Urothelium cell line (cell line): ENCODE measurements at places on chromosomes 12 and 14.

GRCh38 chr12:122126342-122126635, 47.7 kb downstream of the IL31 start:
- DNase-seq, result no peak

DNA sequence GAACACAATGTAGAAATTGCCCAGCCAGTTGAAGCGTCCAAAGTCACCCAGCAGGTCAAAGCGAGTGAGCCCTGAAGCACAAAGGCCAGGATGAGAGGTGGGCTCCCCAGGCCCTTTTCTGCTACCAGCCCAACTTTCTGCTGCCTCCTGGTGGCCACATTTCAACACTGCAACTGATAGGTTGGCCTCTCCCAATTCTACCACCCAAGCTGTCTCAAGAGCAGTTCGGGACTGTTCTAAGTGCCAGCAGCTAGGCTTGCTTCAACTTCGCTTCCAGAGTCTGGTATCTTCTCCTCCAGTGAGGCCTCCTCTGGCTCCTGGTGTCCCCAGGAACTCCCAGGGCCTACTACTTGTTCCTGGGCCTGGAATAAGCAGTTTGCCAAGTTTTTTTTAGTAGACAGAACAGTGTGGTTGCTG, 3.4 kb upstream of the DHH start:
- DNase-seq, result peak; percentile 65

- no peak for DNase-seq
Measured at GRCh38 chr12:28574746-28575592, 384.7 kb downstream of the CCDC91 start.

DNA sequence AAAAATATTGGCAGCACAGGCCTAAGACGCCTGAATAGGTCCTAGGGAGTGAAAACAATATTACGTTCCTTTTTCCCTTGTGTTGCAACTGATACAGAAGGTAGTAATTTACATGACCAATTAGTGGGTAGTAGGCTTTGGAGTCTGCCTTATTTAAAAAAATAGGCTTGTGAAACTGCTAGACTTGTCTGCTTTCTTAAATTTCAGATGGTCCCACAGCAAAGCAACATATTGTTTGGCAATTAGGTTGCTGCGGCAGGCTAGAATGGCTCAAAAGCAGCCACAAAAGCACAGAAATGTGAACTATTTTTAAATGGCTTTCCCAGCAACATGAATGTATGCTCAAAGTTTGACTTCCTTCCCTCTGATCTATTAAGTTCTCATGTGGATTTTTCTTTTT, 211.9 kb downstream of the TTC8 start:
- DNase-seq, result no peak

DNA sequence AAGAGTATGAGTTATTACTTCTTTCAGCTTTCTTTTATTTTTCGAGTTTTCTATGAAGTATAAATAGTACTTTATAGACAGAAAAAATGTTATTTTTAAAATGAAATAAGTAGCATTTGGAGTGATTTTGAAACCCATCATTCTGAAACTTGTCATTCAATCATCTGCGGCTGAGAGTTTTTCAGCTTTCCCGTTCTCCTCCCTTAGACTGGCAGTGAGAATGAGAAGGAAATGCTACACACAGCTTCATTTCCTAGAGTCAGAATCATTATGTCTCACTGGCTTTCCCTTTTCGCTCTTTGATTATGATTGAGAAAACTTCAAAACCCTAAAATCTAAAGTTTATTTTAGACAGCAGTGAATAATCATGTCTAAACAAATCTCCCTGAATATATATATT, 33.7 kb upstream of the GNPNAT1 start:
- no peak for DNase-seq

- no peak for DNase-seq
Measured at GRCh38 chr14:43135877-43136411, 1371.1 kb downstream of the FSCB start.

GRCh38 chr12:125424909-125425308, 359.7 kb downstream of the AACS start:
- DNase-seq, result no peak

DNA sequence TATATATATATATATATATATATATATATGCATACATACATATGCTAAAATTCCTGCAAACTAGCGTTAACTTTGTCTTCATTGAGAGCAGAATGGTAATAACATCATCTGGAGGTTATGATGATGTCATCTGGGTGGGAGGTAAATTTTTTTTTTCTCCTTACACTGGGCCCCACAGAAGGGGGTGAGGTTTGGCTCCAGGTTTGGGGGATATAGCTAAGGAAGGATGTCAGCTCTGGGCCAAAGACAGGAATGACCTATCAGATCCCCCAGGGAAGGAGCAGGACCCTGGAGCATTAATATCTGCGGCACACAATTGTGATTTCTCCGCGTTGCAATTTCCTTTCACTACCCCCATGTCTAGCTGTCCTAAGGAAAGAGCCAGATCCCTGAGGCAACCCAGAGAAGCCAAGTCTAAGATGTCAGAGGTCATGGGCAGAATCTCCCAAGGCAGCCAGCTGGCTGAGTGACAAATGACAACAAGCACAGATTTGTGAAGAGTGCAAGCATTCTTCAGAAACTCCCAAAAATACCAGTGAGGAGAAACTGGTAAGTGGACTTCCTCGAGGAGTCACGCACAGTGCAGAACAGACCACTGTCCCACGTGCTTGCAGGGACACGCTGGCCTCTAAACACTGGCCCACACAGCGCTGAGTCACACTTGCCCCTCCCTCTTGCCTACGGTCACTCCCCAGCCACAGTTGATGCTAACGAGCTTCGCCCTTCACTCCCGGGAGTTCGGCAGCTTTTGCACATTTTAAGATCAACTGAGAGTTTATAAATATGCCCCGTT, 9.9 kb downstream of the UBC start:
- peak; percentile 79 for DNase-seq
